ENCODE measurements at places on chromosomes 1 and 21. TPM values are rescaled to one million over a fixed set of nuclear protein-coding genes. Genes with fewer than 3 reads are reported as not detected.

BEND5 gene
- total RNA-seq, result not detected

COL6A2 gene
- total RNA-seq, result 812 TPM

MXRA8 gene
- 249 TPM for total RNA-seq

OR2T2 gene
- not detected for total RNA-seq
